Neuronal stem cell (in vitro differentiated cells): ENCODE measurements at places on chromosomes 2 and 18.

DNA sequence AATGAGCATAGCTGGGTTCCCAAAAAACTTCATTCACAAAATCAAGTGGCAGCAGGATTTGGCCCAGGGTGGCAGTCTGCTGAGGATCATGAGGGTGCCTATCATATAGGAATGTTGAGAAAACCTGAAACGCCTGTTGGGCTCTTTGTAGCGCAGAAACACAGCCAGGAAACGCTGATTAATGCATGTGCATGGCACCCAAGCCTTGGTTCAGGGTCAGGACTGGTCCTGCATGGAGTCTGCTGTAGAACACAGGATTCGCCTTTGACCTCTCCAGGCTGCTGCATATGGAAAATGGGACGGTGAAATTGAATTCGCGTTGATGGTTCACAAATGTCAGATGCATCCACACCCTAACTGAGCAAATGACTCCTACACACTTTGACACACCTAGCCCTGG is 227.9 kb upstream of the COPS8 start:
- no peak for DNase-seq

- DNase-seq, result no peak
Observed at GRCh38 chr2:240567137-240567871, 980 bp upstream of the RNPEPL1 start.

DNA sequence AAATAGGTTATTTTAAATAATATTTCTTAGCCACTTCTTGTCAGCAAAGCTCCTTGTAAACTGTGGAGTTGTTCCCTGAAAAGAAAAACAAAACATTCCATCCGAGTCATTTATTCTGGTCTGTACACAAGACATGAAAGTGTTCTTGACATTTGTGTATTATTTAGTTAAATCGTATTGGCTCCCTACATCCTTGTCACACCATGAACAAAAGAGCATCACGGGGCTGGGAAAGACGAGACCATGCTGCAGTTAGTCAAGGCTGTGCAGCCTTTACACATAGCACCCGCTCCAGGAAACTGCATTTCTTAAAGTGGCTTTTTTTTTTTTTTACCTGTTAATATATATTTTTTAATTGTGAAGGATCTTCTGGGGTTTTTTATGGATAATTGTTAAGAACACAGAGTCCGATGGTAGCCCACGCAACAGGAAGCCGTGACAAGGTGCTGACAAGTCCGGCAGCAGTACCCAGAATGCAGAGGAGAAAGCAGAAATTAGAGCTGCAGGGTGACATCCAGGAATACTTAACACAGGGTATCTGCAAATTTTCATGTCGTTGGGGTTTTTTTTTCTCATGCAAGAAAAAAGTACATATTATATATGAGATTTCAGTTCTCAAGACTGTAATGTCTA is 588.4 kb downstream of the ARHGAP15 start:
- DNase-seq, result no peak

- DNase-seq, result no peak
Observed at GRCh38 chr2:39368376-39368775, 68.7 kb downstream of the MAP4K3 start.

DNA sequence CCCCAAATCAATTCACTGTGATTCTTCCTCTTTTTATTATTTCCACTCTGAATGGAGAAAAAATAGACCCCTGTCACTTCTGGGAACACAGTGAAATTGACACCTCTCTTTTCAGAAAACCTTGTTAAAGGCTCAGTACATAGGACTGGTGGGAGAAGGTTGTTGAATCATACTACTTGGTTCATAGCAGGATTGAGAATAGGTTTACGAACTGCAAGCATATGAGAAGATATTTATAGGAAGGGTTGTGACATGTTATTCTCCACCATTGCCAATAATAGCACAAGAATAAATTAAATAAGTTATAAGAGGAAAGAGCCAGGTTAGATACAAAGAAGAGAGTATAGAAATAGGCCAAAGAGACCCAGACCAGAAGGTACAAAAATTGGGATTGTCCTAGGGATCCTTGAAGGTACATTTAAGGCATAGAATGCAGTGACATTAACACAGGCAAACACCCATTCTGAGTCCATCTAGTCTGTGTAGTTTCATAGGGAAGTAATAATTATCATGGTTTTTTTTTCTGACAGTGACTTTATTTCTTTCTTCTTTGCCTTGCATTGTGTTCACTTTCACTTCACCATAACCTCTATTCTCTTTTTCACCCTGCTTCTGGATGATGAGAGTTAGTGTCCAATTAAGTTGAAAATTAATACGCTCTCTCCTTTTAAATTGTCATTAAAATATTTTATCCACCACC is 21.8 kb upstream of the SERPINE2 start:
- no peak for DNase-seq
